ENCODE measurements at places on chromosomes 13 and 19.
A peak's percentile ranks its signal among the peaks of the same experiment; 100 is the strongest.

GRCh38 chr19:2353159-2353886, 6.7 kb upstream of the TMPRSS9 start:
- DNase-seq: no peak

DNA sequence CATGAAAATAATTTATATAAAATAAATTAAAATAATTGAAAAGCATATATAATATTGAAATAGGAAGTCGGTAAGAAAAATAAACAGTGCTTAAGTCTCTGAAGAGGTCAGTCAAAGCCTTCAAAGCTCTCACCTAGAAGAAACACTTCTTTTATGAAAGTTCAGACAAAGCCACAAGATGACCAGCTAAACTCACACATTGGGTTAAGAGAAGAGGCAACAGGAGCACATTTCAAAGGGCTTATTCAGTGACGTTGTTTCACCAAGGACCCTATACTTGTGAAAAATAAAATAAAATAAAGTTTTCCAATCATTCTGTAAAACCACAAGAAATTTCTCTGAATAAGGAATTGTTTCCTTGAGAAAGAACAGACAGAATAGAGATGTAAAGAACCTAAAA, 2.5 kb upstream of the ITM2B start:
- DNase-seq: no peak

- no peak for DNase-seq
Observed at GRCh38 chr19:8421484-8422461, 8.7 kb downstream of the MARCHF2 start.

GRCh38 chr13:48201044-48201443, 32.0 kb upstream of the ITM2B start:
- no peak for DNase-seq

GRCh38 chr19:57320180-57321084, at the start of gene ZNF543:
ZNF543 (plus strand) TSS chr19:57320472; CDS start chr19:57320854, 382 bp downstream.
- peak; percentile 98 for DNase-seq

GRCh38 chr19:49637821-49638738, 1.9 kb downstream of the RRAS start:
- peak; percentile 77 for DNase-seq

DNA sequence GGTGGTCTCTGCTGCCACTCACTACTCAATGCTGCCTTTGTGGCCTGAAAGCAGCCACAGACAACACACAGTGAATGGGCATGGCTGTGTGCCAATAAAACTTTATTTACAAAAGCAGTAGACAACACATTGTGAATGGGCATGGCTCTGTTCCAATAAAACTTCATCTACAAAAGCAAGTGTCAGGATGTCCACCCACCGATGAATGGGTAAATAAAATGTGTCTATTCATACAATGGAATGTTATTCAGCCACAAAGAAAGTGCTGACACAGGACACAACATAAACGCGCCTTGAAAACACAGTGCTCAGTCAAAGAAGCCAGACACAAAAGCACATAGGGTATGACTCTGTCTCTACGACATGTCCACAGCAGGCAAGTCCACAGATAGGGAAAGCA, 20.1 kb downstream of the ZSCAN5A start:
- DNase-seq: no peak

Measured in suppressor macrophage treated with lipopolysaccharide for 4 hours (primary cell).